ENCODE measurements at places on chromosomes 7 and 10.

GRCh38 chr10:22635650-22636049, 78.7 kb downstream of the PIP4K2A start:
- no peak overlapping the region for H3K4me3 ChIP-seq
- peaks cover 3% of the 10 kb centered on the region for H3K4me1 ChIP-seq
- no peak for DNase-seq
- H3K27ac ChIP-seq: no peak overlapping the region
- H3K36me3 ChIP-seq: no peaks in the 10 kb centered on the region

- no peaks in the 10 kb centered on the region for H3K27me3 ChIP-seq
- H3K27ac ChIP-seq: no peak overlapping the region
- H3K4me1 ChIP-seq: no peaks in the 10 kb centered on the region
- no peak for DNase-seq
- H3K4me3 ChIP-seq: no peak overlapping the region
These were observed 48.8 kb downstream of the ARHGAP22 start for GRCh38 chr10:48556065-48556464.

DNA sequence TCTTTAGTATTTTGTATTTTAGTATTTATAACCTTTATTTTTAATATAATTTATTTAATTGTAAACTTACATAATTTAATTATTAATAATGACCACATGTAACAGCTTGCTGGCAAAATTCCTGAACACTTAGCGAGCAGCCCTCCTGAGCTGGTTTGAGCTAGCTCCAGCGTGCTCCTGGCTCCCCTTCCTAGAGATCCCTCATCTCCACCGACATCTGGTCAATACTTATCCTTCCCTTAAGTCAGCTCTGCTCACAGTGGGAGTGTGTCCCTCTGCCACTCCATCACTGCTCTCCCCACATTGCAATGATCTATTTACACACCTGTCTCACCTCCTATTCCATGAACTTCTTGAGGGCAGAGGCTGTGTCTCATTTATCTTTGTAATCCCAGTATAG, 20.6 kb upstream of the TBXAS1 start:
- no peak overlapping the region for H3K4me3 ChIP-seq
- H3K27ac ChIP-seq: no peak overlapping the region
- H3K4me1 ChIP-seq: 0 out of 2 replicates have a peak, but pooled peaks cover 3% of the 10 kb centered on the region
- H3K27me3 ChIP-seq: no peaks in the 10 kb centered on the region
- no peak for DNase-seq
- no peaks in the 10 kb centered on the region for H3K36me3 ChIP-seq

GRCh38 chr10:29628311-29628710, 6.5 kb downstream of the SVIL start:
- H3K4me3 ChIP-seq: peak overlapping the region; percentile 37
- no peak for DNase-seq
- no peaks in the 10 kb centered on the region for H3K27me3 ChIP-seq
- no peaks in the 10 kb centered on the region for H3K36me3 ChIP-seq
- H3K4me1 ChIP-seq: peaks cover 25% of the 10 kb centered on the region

DNA sequence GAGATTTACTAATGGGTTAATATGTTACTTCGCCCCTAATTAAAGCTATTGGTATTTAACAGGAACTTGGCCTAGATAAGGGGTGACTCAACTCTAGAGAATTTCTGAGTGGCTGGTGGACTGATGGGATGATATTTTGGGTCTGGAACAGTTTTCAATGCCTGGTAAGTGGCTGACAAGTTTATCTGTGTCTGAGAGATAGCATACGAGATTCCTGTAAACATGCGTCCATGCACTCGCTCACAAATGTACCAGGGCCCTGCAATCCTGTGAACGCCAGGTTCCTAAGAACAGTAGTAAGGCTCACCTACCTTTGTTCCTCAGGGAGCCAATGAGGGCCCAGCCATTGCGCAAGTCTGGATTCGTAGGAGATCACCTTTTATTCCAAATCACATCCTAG, 683.8 kb upstream of the ANKRD30A start:
- no peak for DNase-seq
- no peaks in the 10 kb centered on the region for H3K27me3 ChIP-seq
- no peak overlapping the region for H3K27ac ChIP-seq
- no peak overlapping the region for H3K4me3 ChIP-seq
- H3K36me3 ChIP-seq: no peaks in the 10 kb centered on the region
- H3K4me1 ChIP-seq: peaks cover 16% of the 10 kb centered on the region

DNA sequence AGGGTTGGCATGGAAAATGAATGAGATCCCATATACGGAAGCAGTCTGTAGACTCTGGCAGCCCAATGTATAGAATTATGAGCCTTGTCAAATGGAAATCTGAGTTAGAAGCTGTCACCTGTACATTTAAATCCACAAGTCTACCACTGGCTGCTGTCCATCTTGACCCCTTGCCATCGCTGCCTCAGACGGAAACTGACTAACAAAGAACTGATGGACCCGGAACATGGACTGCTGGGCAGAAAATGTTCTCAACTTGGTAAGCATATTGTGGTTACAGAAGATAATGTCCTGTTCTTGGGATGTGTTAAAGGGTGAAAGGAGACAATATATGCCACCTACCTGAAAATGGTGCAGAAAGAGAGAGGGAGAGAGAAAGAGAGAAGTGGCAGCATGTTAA, 37.5 kb downstream of the PARP12 start:
- H3K36me3 ChIP-seq: no peaks in the 10 kb centered on the region
- no peak overlapping the region for H3K27ac ChIP-seq
- DNase-seq: no peak
- H3K4me1 ChIP-seq: no peaks in the 10 kb centered on the region

DNA sequence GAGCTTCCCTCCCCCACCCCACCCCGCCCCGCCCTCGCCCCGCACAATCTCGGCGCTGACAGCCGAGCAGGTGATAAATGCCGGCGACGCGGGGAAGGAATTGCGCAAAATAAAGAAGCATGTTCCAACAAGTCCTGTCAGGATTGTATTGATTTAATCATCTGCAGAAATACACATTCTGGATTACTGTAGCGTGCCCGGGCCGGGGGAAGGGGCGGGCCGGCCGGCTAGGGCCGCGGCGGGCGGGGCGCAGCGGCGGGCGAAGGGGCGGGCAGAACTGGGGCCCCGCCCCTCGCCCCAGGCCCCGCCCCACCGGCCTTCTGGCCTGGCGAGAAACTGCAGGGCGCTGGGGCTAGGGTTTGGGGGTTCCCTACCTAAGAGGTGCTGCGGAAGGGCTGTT, 88.9 kb upstream of the PAX2 start:
- no peaks in the 10 kb centered on the region for H3K4me1 ChIP-seq
- no peak overlapping the region for H3K27ac ChIP-seq
- no peaks in the 10 kb centered on the region for H3K36me3 ChIP-seq
- peak; percentile 43 for DNase-seq

DNA sequence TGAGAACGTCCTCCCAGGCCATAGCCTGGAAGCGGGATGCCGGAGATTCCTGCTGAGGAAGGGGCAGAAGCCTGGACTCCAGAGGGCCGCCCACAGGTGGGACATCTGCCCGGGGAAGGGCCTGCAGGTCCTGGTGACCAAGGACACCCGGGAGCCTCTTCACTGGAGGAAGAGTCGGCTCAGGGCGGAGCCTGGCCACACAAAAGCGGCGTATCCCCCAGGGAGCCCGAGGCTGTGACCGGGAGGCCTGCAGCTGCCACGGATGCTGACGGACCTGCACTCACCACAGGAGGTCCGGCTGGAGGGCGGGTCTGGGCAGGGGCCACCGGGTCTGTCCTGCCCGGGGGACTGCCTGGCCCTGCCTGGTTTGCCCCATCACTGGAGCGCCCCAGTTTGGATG, 15.5 kb upstream of the ADGRA1 start:
- H3K27ac ChIP-seq: no peak overlapping the region
- no peaks in the 10 kb centered on the region for H3K36me3 ChIP-seq
- no peak overlapping the region for H3K4me3 ChIP-seq
- no peaks in the 10 kb centered on the region for H3K4me1 ChIP-seq
- peaks cover 6% of the 10 kb centered on the region for H3K27me3 ChIP-seq
- DNase-seq: no peak

GRCh38 chr7:46029111-46029704, 108.1 kb upstream of the IGFBP3 start:
- DNase-seq: no peak
- no peak overlapping the region for H3K27ac ChIP-seq
- no peak overlapping the region for H3K4me3 ChIP-seq

GRCh38 chr10:48931188-48931587, 8.5 kb downstream of the LRRC18 start:
- no peaks in the 10 kb centered on the region for H3K4me1 ChIP-seq
- H3K36me3 ChIP-seq: no peaks in the 10 kb centered on the region
- DNase-seq: no peak
- no peak overlapping the region for H3K4me3 ChIP-seq
- peaks cover 30% of the 10 kb centered on the region for H3K27me3 ChIP-seq

DNA sequence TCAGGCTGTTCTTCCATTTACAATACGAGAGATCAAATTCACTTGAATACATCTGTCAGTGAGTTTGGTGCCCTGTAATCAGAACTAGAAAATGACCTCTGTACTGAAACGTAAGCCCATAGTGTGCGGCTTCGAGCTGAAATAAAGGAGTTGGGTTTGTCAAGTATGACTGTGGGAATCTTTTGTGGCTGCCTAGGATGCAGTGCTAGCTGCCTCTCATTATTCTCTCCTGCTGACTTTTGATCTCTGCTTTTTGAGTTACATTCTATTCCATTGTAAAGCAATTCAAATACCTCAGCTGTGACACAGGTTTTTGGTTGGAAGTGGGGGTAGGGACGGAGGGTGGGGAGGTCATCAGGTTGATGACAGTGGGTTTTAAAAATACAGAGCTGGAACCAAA, 40.4 kb downstream of the ICA1 start:
- DNase-seq: no peak
- H3K27me3 ChIP-seq: no peaks in the 10 kb centered on the region
- H3K4me3 ChIP-seq: no peak overlapping the region
- H3K27ac ChIP-seq: no peak overlapping the region
- H3K36me3 ChIP-seq: no peaks in the 10 kb centered on the region
- H3K4me1 ChIP-seq: no peaks in the 10 kb centered on the region

GRCh38 chr7:112124061-112124766, 82.0 kb downstream of the DOCK4 start:
- H3K4me3 ChIP-seq: no peak overlapping the region
- no peak for DNase-seq
- H3K4me1 ChIP-seq: no peaks in the 10 kb centered on the region
- H3K27me3 ChIP-seq: no peaks in the 10 kb centered on the region

DNA sequence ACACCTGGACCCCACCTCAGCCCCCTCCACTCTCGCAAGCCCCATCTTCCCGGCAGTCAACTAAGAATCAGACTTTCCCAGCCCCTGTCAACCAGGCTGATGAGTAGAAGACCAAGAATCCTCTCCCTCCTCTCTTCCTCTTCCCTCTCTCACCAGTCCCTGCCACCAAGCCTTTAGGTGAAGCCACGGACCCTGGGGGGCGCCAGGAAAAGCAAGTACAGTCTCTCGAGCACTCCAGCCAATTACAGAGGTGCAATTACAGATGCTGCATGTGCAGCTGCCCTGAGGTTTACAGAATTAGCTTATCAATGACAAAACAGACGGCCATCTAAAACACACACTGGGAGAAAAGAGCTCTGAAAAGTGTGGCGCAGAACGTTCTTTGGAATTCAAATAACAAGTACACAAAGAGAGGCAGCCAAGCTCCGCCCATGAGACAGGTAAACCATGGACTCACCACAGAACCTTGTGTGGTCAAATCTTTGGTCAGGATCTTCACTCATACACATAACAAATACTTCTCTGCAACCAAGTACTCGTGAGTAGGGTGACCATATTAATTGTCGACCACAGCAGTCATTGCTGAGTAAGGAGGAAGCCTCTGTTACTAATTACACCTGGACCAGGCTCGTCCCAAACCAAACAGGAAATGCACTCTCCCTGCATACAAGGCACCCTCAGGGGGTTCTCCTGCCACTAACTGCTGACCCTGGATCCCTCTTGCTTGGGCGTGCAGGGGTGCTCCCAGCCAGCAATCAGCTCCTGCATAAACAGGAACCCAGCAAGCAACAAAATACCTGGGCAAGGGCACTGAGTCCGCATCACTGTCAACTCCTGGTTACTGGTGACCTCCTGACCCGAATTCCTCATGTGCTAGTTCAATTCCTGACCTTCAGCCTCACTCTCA, 189.2 kb downstream of the FAM107B start:
- no peak for DNase-seq
- H3K27ac ChIP-seq: no peak overlapping the region
- H3K36me3 ChIP-seq: no peaks in the 10 kb centered on the region
- peaks cover 22% of the 10 kb centered on the region for H3K4me1 ChIP-seq
- H3K4me3 ChIP-seq: no peak overlapping the region

All from GM23248 (cell line).